ENCODE measurements at places on chromosomes 2 and 18.

DNA sequence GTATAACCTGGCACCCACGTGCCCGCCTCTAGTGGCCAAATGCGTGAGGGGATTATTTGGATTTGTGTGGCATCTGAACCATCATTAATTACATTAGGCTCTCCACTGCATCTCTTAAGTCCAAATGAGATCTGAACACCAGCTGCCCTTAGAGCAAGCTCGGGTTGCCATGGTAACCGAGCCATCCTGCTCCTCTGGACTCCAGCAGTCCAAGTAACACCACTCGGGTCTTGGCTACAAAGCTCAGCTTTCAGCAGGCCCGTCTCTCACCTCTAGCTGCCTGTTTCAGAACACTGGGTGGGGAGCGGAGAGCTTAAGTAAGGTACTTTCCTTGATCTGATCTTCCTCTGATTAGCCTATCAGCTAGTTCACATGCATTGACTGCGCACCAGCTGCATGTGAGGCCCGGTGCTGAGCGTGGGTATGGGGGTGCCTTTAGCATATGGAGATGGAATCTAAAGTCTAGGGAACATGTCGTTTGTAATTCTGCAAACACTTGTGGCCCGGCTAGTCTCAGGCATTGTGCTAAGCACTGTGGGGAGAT lies 14.1 kb upstream of the CYS1 start:
- peaks cover 13% of the 10 kb centered on the region for H3K4me1 ChIP-seq
- no peak overlapping the region for H3K27ac ChIP-seq
- H3K36me3 ChIP-seq = no peaks in the 10 kb centered on the region
- peaks cover 41% of the 10 kb centered on the region for H3K27me3 ChIP-seq
- DNase-seq = no peak

DNA sequence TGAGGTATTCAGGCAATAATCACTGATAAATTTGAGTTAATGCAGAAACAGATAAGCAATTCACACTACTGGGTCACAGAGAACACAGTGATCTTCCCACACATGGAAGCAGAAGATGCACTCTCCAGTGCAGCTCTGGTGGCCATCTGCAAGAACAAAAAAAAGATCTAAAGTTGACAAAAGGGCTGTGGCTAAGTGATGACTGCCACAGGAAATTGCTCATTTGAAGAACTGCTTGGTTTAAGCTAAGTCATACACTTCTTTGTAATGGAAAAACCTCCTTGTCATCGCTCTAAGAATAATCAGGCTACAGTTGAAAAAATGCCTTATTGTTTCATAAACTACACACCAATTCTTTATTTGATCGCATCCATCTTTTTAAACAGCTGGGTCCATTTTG lies 115.1 kb downstream of the DTNB start:
- DNase-seq = no peak
- H3K27me3 ChIP-seq = no peaks in the 10 kb centered on the region
- no peaks in the 10 kb centered on the region for H3K36me3 ChIP-seq
- H3K4me1 ChIP-seq = peaks cover 6% of the 10 kb centered on the region

GRCh38 chr2:9029721-9030120 lies 26.2 kb upstream of the MBOAT2 start:
- no peak overlapping the region for H3K4me3 ChIP-seq
- no peaks in the 10 kb centered on the region for H3K36me3 ChIP-seq
- no peak overlapping the region for H3K27ac ChIP-seq
- H3K4me1 ChIP-seq = peaks cover 19% of the 10 kb centered on the region
- no peak for DNase-seq

DNA sequence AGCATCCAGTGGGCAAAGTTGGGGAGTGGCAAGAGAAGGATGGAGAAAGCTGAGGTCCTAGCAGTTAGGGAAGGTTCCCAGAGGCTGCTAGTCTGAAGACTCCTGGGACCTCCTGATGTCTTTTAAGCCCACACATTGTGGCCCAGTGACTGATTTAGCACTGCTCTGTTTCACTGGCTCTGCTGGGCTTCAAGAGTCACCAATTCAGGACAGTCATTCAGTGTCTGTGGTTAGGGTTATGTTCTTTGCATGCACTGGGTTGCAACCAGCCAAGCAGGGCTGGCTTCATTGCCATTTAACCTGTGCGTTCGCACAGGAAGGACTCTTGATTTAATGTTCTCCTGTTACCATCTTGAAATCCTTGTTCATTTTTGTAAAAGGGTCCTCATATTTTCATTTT lies 199.2 kb downstream of the ICOS start:
- H3K36me3 ChIP-seq = no peaks in the 10 kb centered on the region
- no peaks in the 10 kb centered on the region for H3K27me3 ChIP-seq
- H3K27ac ChIP-seq = no peak overlapping the region
- H3K4me1 ChIP-seq = no peaks in the 10 kb centered on the region
- no peak overlapping the region for H3K4me3 ChIP-seq

GRCh38 chr2:239630618-239631286 lies 229.9 kb upstream of the HDAC4 start:
- no peak for DNase-seq
- H3K27me3 ChIP-seq = peaks cover 5% of the 10 kb centered on the region
- H3K4me1 ChIP-seq = no peaks in the 10 kb centered on the region
- no peaks in the 10 kb centered on the region for H3K36me3 ChIP-seq

DNA sequence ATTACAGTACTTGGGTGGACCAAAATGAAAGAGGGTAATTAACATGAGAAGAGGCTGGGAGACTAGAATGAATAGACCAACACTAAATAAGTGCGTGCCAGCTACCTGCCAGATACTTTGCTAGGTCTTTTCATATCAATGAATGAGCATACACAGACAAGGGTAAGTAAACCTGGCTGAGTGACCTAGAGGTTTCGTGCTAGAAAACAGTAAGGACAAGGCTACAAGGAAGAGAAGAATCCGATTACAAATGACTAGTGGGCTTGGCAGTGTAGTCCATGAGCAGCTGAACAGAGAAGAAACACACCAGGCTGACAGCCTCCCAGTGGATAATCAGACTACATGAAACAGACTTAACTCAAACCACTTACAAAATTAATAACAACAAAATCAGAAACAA lies 64.6 kb downstream of the THADA start:
- peaks cover 11% of the 10 kb centered on the region for H3K4me1 ChIP-seq
- H3K27me3 ChIP-seq = no peaks in the 10 kb centered on the region
- no peak for DNase-seq
- no peak overlapping the region for H3K27ac ChIP-seq
- no peaks in the 10 kb centered on the region for H3K36me3 ChIP-seq
- H3K4me3 ChIP-seq = no peak overlapping the region

GRCh38 chr2:120758181-120759144 lies 22.8 kb downstream of the GLI2 start:
- peaks cover 8% of the 10 kb centered on the region for H3K27me3 ChIP-seq
- no peaks in the 10 kb centered on the region for H3K4me1 ChIP-seq
- no peaks in the 10 kb centered on the region for H3K36me3 ChIP-seq
- no peak overlapping the region for H3K4me3 ChIP-seq
- peak; percentile 39 for DNase-seq

DNA sequence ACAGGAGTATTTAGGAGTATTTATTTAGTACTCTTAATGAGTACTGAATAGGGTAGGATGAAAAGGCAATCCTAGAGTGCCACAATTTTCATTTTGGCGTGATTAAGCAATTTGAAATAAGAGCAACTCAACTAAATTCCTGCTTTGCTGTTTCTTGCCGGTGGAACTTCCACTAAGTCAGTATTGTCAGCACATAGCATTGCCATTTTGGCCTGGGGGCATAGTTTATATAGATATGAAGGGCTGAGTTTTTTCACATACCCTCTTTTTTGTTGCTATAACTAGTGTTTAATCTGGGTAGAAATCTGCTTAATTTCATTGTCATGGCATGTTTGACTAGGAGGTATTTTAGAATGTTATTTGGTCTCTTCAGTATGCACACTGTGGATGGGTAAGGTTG lies 1.9 kb downstream of the GTF2A1L start:
- H3K4me3 ChIP-seq = no peak overlapping the region
- H3K36me3 ChIP-seq = no peaks in the 10 kb centered on the region
- H3K27me3 ChIP-seq = peaks cover 5% of the 10 kb centered on the region
- H3K27ac ChIP-seq = no peak overlapping the region
- DNase-seq = no peak

- H3K4me3 ChIP-seq = peak within 1 kb of the TSS; percentile 59
- H3K36me3 ChIP-seq = no peaks in the 10 kb centered on the region
- H3K4me1 ChIP-seq = no peaks in the 10 kb centered on the region
- DNase-seq = peak; percentile 69
- peaks cover 11% of the 10 kb centered on the region for H3K27me3 ChIP-seq
- peak within 1 kb of the TSS; percentile 71 for H3K27ac ChIP-seq
Measured at GRCh38 chr18:5543773-5544389, at the start of gene EPB41L3. EPB41L3 (minus strand) TSS chr18:5543997; CDS start chr18:5489183, 54,814 bp downstream.

GRCh38 chr2:229921101-229921891 lies 513 bp downstream of the TRIP12 start:
- H3K27ac ChIP-seq = peak overlapping the region; percentile 95
- H3K4me1 ChIP-seq = peaks cover 26% of the 10 kb centered on the region
- H3K36me3 ChIP-seq = peaks cover 6% of the 10 kb centered on the region
- H3K4me3 ChIP-seq = peak overlapping the region; percentile 88
- peak; percentile 84 for DNase-seq

DNA sequence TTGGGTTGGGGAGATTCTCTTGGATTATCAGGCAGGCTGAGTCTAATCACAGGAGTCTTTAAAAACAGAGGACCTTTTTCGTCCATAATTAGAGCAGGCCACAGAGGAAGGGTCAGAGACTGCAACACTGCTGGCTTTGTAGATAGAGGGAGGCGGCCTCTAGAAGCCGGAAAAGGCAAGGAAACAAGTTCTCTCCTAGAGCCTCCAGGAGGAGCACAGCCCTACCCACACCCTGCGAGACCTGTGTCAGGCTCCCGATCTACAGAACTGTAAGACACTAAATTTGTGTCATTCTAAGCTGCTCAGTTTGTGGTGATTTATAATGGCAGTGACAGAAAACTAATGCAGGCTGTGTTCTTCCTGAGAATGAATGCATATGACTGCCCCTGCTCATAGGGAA lies 15.3 kb downstream of the ID2 start:
- no peak overlapping the region for H3K4me3 ChIP-seq
- no peak overlapping the region for H3K27ac ChIP-seq
- H3K4me1 ChIP-seq = peaks cover 7% of the 10 kb centered on the region
- no peaks in the 10 kb centered on the region for H3K36me3 ChIP-seq
- DNase-seq = no peak

DNA sequence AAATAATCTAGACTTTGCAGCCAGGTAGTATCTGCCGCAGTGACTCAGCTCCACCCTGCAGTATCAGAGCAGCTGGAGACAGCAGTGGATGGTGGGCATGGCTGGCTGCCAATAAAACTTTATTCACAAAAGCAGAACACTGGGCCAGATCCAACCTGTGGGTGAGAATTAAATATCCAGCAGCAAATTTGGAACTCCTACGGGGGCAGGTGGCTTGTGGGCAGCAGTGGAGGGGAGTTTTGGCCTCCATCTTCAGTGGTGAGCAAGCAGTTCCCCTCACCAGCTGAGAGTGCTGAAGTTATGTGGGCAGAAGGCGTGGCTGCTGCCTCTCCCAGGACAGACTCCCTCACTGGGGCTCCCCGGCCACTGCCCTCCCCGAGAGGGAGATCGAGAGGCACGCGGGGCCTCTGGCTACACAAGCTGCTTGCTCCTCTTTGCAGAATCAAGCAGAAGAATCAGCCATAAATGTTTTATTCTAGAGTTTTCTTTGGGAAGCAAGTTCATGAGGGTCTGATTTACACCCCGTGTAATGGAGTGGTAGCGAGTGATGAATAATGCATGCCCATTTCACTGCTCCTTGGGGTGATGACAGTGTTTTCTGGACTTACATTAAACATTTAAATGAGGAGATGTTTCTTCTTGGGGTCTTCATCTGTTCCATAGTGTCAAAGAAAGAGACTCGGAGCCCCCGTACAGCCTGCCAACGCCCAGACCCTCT lies 204.3 kb downstream of the SEPTIN10 start:
- H3K27ac ChIP-seq = no peak overlapping the region
- H3K4me3 ChIP-seq = no peak overlapping the region
- no peaks in the 10 kb centered on the region for H3K4me1 ChIP-seq
- no peaks in the 10 kb centered on the region for H3K27me3 ChIP-seq

DNA sequence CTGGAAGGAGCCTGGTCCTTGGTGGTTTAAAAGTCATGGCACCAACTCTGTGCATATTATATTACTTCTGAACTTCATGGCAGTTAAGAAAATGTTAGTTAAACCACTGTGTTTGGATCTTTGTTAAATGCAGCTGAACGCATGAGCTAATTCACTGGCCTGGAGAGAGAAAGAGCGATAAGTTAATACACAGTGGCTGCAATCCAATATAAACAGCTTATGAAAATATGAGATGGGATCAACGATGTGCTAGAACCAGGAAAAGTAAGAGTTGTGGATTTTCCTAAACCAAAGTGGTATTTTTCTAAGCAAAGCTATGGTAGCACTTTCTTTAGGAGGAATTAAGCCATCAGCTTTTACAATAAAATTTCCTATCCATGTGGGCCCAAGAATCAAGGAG lies 326.7 kb downstream of the MTX2 start:
- no peaks in the 10 kb centered on the region for H3K4me1 ChIP-seq
- DNase-seq = no peak
- no peak overlapping the region for H3K4me3 ChIP-seq
- H3K36me3 ChIP-seq = no peaks in the 10 kb centered on the region

GRCh38 chr2:182554950-182555349 lies 128.1 kb upstream of the PDE1A start:
- H3K4me1 ChIP-seq = no peaks in the 10 kb centered on the region
- no peaks in the 10 kb centered on the region for H3K36me3 ChIP-seq
- H3K27ac ChIP-seq = no peak overlapping the region
- no peak for DNase-seq

- H3K4me3 ChIP-seq = peak overlapping the region; percentile 67
- peaks cover 32% of the 10 kb centered on the region for H3K4me1 ChIP-seq
- peak overlapping the region; percentile 89 for H3K27ac ChIP-seq
- H3K36me3 ChIP-seq = peaks cover 29% of the 10 kb centered on the region
- no peaks in the 10 kb centered on the region for H3K27me3 ChIP-seq
Measured at GRCh38 chr18:46097431-46097800, 680 bp downstream of the ATP5F1A start.

DNA sequence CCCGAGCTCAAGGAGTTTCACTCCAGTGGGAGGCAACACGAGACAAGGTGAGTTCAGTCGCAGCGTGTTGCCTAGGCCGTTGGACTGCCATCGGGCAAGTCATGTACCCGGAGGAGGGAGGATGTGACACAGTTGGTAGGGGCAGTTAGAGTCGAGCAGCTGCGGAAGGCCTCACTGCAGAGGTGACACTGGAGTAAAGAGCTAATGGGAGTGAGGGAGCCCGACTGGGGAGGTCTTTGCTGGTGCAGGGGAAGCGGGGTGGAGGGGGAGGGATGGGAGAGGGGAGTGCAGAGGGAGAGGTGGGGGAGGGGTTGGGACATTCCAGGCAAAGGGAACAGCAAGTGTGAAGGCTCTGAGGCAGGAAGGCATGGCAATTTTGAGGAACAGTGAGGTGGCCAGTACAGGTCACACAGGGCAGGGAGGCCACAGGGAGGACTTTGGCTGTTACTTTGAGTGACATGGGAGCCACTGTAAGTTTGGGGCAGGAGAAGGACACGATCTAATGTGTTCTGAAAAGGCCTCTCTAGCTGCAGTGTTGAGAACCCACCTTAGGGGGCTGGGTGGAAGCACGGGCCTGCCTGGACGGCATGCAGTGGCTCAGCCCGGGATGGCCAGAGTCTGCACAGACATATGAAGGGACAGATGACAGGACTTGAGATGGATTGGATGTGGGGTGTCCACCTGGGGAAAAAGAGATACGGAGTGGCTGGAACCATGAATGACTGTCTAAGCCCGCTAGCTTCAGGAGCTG lies 61.1 kb downstream of the KCNF1 start:
- no peak overlapping the region for H3K4me3 ChIP-seq
- H3K36me3 ChIP-seq = no peaks in the 10 kb centered on the region
- H3K4me1 ChIP-seq = no peaks in the 10 kb centered on the region
- H3K27me3 ChIP-seq = peaks cover 9% of the 10 kb centered on the region
- H3K27ac ChIP-seq = no peak overlapping the region

All from lower lobe of right lung (tissue), 2 donors.